ENCODE measurements at places on chromosomes 2 and 18. TPM values are rescaled to one million over a fixed set of nuclear protein-coding genes. Genes with fewer than 3 reads are reported as not detected.

SLC4A5 gene
- total RNA-seq: not detected

ALLC gene
- not detected for total RNA-seq

IL36G gene
- 5.0 TPM for total RNA-seq

ELOA2 gene
- not detected for total RNA-seq

CAVIN2 gene
- total RNA-seq: 2.9 TPM

CD8A gene
- total RNA-seq: 0.08 TPM

TOGARAM2 gene
- not detected for total RNA-seq

NEU2 gene
- not detected for total RNA-seq

PRSS56 gene
- not detected for total RNA-seq

GDF7 gene
- not detected for total RNA-seq

ALPP gene
- total RNA-seq: not detected

B4GALT6 gene
- total RNA-seq: 7.7 TPM

DSG2 gene
- total RNA-seq: 73.2 TPM

AMER3 gene
- total RNA-seq: not detected

RAB11FIP5 gene
- 41.5 TPM for total RNA-seq

FLACC1 gene
- total RNA-seq: not detected

SLC16A14 gene
- total RNA-seq: 0.34 TPM

HOXD13 gene
- not detected for total RNA-seq

IRS1 gene
- 20.7 TPM for total RNA-seq

NPAS2 gene
- total RNA-seq: 12.9 TPM

FAP gene
- total RNA-seq: 20.7 TPM

CARF gene
- 8.1 TPM for total RNA-seq

LIMS3 gene
- total RNA-seq: 0.15 TPM

STK36 gene
- total RNA-seq: 9.0 TPM

ARID5A gene
- total RNA-seq: 7.7 TPM

All from hair follicular keratinocyte (primary cell).